Epithelial cell of proximal tubule (primary cell): ENCODE measurements at places on chromosomes 4 and X.

- no peak for DNase-seq
Measured at GRCh38 chr4:121015421-121015820, 56.9 kb downstream of the NDNF start.

DNA sequence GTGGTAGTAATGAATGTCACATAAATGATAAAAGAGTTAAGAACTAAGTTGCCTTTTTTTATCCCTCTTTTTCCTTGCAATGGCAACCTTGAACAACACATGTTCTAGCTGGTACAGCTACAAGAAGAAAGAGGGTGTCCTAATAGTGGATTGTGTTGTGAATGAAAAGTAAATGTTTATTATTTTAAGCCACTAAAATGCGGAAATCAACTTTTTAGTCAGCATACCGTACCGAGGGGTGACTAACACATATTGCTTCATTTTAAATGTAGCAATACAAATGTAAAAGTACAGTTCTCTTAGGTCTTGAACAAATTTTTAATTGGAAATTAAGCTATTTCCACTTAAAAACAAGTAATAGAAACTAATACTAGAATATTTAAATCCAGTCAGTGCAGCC lies 17.7 kb upstream of the AP1AR start:
- DNase-seq, result no peak

GRCh38 chr4:118270492-118270891 lies 82.3 kb downstream of the PRSS12 start:
- DNase-seq, result no peak

DNA sequence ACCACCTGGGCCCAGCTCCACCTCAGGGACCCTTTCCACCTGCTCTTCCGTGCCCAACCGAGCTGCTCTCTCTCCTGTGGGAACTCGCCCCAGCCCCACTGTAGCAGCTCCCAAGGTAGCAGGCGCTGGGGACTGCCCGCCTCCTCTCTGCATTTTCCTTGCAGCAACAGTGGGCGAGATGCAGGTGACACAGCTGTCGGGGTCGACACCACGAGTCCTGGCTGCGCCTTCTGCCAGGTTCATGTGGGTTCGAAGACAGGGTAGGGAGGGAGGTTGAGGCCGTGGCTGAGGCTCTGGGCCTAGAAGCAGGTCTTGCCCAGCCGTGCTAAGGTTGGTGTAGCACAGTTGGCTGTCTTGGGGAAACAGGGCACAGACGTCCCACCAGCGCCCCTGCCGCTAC lies 245.2 kb upstream of the FSTL5 start:
- DNase-seq, result no peak

- no peak for DNase-seq
Measured at GRCh38 chr4:142126890-142127497, 490.6 kb downstream of the IL15 start.

DNA sequence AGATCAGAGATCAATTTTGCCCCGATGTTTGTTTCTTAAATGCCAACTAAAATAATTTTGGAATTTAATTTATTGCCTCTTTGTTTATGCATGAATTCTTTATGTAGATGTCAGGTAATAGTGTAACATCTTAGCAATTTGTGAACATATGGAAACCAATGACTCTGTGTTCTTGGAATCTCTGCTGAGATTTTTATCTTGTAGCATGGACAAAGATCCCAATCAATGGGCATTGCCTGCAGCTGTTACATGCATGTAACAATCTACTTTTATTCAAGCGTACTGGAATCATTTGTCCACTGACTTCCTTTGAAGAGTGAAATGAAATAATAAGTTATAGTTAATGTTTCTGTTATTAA lies 61.6 kb upstream of the ARSJ start:
- no peak for DNase-seq

DNA sequence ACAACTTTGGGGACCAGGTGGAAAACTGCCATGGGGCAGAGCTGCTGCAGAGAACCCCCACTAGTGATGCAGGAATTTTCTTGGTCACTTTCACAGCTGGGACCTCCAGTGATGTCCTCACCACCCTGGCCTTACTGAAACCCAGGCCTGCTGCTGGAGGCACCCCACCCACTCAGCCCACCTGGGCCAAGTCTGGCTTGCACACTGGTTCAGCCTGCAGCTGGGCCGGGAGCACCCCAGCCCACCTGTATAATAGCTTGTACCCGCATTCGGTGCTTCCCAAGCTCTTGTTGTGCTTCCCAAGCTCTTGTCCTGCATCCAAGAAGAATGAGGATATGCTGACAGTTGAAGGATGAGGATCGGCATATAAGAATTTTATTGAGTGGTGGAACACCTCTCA lies 86.4 kb upstream of the ZMAT1 start:
- no peak for DNase-seq

DNA sequence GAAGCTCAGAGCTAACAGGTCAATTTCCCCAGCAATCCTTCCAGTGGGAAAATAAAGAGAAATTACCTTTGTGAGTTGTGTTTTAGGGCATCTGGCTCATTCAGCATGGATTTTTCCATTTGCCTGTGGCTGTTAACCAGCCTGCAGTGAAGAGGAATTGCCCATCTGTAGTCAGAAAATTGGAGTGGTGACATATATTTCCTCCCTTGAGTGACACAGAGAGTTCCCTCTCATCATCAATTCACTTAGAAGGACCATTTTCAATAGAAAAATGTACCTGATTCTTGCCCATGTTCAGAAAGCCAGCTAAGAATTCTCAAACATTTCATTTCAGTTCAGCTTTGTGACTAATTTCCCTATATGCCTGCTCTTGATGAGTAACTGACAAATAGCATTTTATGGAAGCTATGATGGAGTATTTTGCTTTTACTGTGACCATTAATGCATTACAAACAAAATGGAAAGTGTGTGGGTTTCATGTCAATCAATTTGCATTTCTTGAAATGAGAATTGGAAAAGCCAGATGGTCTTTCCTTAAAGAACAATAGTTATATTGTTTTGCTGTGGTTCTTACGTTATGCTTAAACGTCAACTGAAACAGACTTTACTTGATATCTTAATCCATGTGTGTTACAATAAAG lies 155.8 kb downstream of the NWD2 start:
- DNase-seq, result no peak

DNA sequence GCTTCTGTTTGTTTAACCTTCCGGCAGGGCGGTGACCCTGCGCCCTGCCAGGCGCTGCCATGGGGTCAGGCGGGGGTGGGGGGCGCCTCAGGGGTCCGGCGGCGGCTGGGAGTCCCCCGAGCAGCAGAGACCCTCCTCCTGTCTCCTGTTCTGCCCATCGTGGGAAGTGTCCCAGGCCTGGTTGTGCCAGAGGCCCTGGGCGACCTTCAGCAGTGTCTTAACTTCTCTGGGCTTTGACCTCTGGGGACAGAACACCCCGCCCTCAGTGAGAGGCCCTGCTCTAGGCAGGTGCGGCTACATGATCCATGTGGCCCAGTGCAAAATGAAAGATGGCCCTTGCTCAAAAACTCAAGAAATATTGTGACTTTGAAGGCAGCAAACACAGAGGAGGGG lies 22.8 kb upstream of the HMX1 start:
- no peak for DNase-seq

DNA sequence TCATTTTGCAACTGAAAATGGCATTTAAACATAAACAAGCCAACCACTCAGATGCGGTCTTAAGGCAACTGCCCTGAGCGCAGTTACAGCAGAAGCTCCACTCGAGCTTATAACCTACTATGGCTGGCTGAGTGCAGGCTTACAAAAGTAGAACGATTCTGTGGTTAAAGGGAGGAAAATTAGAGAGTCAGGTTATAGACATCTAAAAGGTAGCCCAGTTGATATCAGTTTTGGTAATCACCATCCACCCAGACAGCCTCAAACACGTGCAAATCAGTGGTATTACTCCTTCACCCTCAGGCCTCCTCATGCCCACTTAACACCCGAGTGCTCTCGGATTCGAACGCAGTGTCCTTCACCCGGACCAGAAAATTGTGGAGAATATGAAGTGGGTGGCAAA lies 3.1 kb downstream of the LEF1 start:
- DNase-seq, result no peak
